Stimulated activated CD4-positive, alpha-beta T cell treated with anti-CD3 and anti-CD28 coated beads, Interleukin-1b, Interleukin-23, amount 100 ng/mL, for 4 hours (primary cell): ENCODE measurements at places on chromosomes 13 and 19.

- DNase-seq = no peak
Measured at GRCh38 chr13:66940113-66940512, 290.0 kb downstream of the PCDH9 start.

DNA sequence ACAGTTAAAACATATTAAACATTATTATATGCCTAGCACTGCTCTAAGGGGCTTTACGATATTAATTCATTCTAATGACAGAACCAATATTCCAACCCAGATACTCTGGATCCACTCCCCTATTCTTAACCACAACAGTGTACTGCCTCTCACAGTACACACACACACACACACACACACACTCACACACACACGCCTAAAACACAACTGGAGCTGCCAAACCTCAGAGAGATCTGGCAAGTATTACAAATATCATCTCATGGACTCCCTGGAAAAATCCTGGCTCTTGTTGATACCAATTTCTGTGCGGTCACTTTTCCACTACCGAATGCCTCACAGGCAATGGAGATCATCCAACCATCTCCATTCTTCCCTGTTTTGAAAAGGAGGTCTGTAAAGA is 1.3 kb downstream of the ZNF780A start:
- DNase-seq = no peak

DNA sequence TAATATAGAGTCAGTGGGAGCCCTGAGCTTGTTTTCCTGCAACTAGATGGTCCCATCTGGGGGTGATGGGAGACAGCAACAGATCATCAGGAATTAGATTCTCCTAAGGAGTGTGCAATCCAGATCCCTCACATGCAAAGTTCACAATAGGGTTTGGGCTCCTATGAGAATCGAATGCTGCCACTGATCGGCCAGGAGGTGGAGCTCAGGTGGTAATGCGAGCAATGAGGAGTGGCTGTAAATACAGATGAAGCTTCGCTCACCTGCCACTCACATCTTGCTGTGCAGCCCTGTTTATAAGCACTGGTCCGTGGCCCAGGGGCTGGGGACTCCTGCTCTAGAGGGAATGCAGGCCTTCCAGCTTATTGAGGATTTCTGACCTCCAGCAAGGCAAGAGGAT is 5.7 kb downstream of the ZNF558 start:
- no peak for DNase-seq

DNA sequence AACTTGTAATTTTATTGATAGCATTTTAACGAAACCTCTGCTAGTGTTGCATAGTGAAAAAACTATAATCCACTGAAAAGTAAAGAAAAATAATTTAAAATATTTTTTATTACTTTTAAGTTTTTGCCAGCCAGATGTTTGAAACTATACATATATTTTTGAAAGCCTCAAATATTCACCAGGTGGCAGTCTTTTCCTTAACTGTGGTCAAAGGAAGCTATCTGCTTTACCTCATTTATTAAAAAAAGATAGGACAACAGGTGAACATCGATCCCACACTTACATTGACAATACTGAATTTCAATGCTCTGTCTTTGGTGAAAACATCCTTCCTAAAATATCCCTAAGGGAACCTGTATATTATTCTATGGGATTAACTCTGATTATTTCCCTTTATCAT is 100.5 kb downstream of the TRPC4 start:
- no peak for DNase-seq

GRCh38 chr13:70424428-70424827 is 316.2 kb upstream of the KLHL1 start:
- no peak for DNase-seq

- no peak for DNase-seq
Measured at GRCh38 chr19:4012975-4013634, 5.6 kb downstream of the PIAS4 start.

DNA sequence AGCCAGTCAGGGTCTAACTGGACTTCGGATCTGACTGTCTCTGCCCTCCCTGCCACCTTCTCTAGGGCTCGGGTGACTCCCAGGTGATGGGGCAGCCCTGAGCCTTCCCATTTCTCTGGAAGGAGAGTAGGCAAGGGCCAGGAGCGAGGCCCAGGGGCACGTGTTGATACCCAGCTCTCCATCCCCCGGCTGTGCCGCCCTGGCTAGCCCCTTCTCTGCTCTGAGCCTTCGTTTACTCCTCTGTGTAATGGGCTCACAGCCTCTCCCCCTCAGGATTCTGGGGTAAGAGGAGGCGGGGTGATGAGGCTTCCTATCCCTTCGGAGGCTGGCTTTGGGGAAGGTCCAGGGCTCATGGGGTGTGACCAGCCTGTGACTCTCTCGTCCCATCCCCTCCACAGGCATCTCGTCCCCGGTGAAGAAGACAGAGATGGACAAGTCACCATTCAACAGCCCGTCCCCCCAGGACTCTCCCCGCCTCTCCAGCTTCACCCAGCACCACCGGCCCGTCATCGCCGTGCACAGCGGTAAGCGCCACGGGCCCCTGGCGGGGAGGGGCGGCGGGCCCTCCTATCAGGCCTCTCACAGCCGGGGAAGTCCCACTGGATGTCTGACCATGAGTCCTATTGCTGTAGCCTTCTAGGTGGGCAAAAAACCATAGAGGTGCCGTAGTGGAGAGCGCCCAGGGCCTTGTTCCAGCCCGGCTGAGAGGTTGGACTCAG is 31.6 kb downstream of the SMIM24 start:
- DNase-seq = no peak

DNA sequence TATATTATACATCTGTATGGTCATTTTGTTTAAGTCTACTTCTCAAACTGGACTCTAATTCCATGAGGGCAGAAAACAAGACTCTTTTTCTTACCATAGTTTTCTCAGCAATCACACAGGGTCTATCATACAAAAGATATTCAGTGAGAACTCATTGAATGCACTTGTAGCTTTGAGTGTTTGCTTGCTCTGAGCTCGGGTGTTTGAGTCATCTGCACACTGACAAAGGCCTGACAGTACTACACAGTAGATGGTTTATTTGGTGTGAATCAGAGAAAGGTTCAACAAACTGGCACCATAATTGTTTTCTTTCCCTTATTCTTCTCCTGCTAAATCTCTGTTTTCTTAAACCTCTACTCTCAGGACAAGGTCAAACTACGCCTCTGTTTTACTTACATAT is 586.4 kb downstream of the LMO7 start:
- DNase-seq = no peak

- DNase-seq = no peak
Measured at GRCh38 chr19:18110609-18111232, 13.1 kb downstream of the MAST3 start.

GRCh38 chr13:43356567-43356966 is 333.2 kb downstream of the DNAJC15 start:
- no peak for DNase-seq

DNA sequence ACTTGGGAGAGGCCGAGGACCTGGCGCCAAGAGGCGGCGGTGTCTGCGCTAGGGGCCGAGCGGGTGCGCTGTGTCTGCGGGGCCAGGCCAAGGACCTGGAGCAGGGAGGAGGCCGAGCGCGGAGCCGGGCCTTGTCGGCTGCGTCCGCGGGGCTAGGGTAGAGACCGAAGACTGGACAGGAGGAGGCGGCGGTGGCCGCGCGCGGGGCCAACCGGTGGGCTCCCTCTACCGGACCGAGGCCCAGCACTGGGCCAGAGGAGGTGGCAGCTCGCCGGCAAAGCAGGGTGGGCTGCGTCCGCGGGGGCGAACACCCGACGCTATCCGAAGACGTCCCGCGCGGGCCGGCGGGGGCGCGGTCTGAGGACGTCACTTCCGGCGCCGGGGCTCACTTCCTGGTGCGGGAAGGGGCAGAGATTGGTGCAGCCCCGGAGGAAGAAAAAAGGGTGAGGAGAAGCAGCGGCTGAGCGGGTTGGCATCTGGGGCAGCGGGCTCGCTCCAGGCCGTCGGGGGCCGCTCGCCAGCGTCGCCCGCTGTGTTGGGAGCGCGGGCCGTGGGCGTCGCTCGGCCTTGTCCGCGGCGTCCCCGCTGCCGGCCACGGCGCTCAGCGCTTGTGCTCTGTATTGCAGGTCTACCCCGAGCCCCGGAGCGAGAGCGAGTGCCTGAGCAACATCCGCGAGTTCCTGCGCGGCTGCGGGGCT is 38.3 kb downstream of the ARHGEF7 start:
- peak; percentile 93 for DNase-seq

GRCh38 chr13:98890186-98890585 is 87.7 kb downstream of the DOCK9 start:
- DNase-seq = peak; percentile 23

DNA sequence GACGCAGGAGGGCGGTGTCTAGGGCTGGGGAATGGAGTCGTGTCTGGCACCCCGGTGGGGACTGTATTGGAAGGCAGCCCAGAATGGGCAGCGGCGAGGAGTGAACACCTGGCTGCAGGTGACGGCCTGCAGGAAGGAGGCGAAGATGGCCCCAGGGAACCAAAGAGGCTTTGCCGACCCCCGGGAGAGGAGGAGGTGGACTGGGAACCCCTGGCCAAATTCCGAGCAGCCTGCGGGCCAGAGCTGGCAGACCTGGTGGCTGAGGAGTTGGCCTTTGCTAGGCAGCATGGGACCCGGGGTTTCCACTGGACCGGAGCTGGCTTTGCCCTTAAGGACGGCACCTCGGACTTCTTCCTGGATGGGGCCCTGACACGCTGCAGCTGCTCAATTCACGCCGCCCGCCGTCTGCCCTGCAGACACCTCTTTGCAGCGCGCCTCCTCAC is 25.9 kb downstream of the ZSWIM9 start:
- DNase-seq = no peak

- DNase-seq = no peak
Measured at GRCh38 chr19:18475004-18475453, 37.1 kb upstream of the ISYNA1 start.

DNA sequence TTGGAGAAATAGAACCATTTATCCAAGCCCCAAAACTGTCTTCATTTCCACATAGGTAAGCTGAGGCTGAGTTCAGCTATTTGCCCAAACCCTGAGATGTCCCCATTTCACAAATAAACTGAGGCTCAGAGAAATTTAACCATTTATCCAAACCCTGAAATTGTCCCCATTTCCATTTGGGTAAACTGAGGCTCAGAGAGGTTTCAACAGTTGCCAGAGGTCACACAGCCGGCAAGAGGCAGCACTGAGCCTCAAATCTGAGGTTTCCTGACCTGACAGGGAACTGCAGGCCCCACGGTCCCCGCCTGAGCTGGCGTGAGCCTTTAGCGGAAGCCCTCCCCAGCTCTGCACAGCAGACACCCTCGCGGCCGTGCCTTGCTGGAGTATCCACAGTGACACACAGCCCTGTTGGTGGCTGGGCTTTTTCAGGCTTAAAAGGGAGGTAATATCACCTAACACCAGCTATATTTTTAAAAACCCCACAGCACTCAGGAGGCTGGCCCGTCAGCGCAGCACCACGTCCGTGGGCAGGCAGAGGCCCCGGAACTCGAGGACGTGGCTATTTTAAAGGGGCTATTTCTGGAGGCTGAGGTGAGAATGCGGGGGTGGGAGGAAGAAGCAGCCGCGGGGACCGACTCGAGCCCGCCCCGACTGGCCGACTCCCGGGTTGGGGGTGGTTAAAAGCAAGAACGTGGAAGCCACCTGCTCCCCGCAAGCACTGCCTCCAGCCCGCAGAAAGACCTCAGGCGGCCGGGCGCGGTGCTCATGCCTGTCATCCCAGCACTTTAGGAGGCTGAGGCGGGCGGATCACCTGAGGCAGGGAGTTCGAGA is 18.5 kb downstream of the PTPRS start:
- no peak for DNase-seq

DNA sequence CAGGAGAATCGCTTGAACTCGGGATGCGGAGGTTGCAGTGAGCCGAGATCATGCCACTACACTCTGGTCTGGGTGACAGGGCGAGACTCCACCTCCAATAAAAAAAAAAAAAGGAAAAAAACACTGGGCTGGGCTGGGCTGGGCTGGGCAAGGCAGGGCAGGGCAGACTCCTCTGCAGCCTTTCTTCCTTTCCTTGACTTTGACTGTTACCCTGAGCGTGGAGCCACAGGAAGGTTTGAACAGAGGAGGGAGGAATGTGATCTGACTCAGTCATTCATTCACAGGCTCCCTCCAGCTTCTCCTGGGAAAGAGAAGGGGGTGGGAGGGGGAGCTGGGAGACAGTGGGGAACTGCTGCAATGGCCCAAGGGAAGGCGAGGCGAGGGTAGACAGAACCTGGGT is 2.7 kb upstream of the ACTN4 start:
- DNase-seq = no peak

DNA sequence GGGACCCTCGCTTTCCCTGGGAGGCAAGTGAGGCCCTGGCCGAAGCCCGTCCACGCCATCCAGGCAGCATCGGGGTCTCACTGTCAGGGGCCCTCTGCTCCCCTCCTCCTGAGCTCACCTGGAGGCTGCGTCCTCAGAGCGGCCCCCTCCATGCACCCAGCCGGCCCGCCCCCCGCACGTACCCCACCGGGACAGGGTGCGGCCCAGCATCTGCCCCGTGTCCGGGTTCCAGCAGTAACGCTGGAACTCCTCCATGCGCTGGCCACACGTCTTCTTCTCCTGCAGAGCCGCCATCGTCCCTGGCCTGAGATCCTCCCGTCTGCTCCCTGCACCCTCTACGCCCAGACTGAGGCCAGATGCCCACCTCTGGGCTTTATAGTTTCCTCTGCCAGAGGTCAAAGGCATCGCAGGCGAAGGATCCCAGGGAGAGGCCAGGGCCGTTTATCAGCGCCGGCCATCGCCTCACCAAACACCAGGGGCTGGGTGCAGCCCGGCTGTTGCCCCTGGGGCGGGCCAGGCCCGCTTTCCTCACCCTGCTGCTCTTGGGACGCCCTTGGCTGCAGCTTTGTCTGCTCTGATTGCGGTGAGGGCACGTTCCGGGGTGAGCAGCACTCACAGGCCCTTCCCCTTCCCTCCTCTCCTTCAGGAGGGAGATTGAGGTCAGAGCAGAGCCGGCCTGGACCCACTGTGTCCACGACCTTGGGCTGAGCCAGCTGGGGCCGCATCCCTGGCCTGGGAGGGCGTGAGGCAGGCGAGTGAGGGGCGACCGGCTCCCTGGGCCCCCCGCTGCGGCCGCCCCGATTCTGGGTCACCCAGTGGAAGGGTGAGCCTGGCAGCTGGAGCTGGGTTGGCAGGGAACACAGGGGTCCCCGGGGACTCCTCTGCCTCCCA is at the start of gene ATP4B:
Gene ATP4B, minus strand, starts transcription at position 348 of the 891 bp plus-strand sequence. Its CDS starts 54 bp downstream, at position 294.
- DNase-seq = no peak

DNA sequence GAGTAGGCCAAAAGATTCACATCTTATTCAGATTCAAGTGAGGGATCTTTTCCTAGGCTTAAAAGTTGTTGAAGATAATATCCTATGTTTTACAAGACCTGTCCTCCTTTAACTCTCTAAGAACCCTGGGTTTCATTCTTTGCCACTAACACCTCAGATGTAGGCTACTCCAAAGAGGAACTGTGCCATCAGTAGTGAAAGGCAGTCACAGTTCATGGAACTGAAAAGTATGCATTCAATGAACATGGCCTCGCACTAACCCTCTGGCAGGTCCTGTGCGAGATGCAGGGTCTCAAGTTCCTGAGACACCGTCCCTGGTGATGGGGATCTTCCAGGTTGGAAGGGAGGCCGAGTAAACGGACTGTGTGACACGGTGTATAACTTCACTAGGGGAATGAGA is 4.3 kb downstream of the LGALS14 start:
- no peak for DNase-seq

DNA sequence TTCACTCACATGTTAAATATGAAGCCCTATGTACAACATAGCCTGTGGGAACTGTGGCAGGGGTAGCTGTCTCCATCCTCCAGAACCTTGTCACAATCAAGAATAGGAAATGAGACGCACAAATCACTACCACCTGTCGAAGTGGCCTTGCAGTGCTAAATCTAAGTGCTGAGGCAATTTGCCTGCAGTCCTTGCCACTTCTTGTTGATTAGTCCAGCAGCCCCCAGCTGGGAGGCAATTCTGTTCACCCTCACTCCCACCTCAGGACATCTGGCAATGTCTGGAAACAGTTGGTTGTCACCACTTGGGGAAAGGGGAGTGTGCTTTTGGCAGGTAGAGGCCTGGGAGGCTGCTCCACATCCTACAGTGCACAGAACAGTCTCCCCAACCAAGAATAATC is 10.7 kb downstream of the RFX2 start:
- no peak for DNase-seq

- no peak for DNase-seq
Measured at GRCh38 chr19:48968813-48969218, 3.7 kb downstream of the FTL start.
